ENCODE measurements at places on chromosomes 7 and 10.

DNA sequence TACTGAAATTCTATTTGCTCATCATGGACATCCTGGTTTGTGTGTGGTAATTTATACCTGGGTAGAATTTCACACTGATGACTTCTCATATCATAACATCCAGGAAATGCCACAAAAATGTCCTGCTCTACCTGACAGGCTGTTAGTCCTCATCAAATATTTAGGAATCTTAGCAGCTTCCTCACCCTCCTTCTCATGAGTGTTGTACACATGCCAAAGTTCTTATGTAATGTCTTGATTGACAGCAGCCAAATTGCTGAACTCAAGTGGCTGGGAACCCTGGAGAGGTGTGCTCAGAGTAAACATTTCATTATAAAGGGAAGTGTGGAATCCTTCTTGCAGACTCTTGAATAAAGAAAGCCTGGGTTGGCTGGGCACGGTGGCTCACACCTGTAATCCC lies 8.9 kb downstream of the EEPD1 start:
- no peak for DNase-seq

- no peak for DNase-seq
Measured at GRCh38 chr7:132218876-132219275, 357.4 kb downstream of the PLXNA4 start.

- DNase-seq = no peak
Measured at GRCh38 chr7:66741710-66742049, 1.1 kb downstream of the RABGEF1 start.

- DNase-seq = no peak
Measured at GRCh38 chr10:53357587-53357986, 585.0 kb upstream of the MBL2 start.

GRCh38 chr10:13788711-13789447 lies 202.1 kb downstream of the PRPF18 start:
- no peak for DNase-seq

DNA sequence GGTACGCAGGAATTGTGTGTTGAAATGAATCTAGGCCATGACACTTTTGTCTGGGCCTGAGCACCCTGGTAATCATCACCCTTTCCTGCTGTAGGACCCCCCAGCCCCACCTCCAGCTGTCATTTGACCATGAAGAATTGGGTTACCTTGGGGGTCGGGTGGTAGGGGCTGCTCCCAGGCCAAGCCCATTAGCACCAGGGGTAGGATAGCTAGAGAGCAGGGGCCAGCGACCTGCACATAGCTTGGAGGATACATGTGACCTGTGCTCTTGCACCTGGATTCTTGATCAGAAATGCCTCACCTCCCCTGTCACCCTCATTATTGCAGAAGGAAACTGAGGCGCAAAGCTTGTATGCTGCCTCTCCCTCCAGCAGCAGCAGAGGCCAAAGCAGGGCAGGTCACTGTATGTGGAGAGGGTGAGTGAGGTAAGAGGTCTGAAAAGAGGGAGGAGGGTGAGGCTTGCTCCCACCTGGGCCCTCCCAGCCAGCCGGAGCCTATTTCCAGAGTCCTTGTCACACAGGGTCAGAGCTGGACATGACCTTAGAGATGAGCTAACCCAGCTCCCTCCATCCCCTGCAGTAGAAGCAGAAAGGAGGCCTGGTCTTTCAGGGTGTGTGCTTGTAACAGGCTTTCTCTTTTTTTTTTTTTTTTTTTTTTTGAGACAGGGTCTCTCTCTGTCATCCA lies 35.3 kb upstream of the ANKRD2 start:
- DNase-seq = no peak

- no peak for DNase-seq
Measured at GRCh38 chr7:84847038-84847437, 339.8 kb downstream of the SEMA3D start.
